Bronchial epithelial cell (primary cell): ENCODE measurements at places on chromosomes 6 and 20. TPM values are rescaled to one million over a fixed set of nuclear protein-coding genes. Genes with fewer than 3 reads are reported as not detected.

Gene IL20RA
- 4.5 and 10.5 TPM in 2 replicates for total RNA-seq

Gene PRSS16
- 4.5 and 15.1 TPM in 2 replicates for total RNA-seq

Gene TINAG
- total RNA-seq: not detected in 2 replicates

Gene MED20
- 37.6 and 40.0 TPM in 2 replicates for total RNA-seq

Gene PI3
- total RNA-seq: 15.5 and 110 TPM in 2 replicates

Gene MATN4
- 0.13 and 0.26 TPM in 2 replicates for total RNA-seq

Gene KCNK17
- not detected in 2 replicates for total RNA-seq

Gene ZSCAN16
- total RNA-seq: 9.5 and 11.1 TPM in 2 replicates

Gene ZNF318
- total RNA-seq: 1.8 and 2.1 TPM in 2 replicates

Gene PROKR2
- total RNA-seq: not detected in 2 replicates

Gene GNMT
- total RNA-seq: 0.26 TPM in 1 of 2 replicates, not detected in the other

Gene TSHZ2
- total RNA-seq: 1.6 and 1.8 TPM in 2 replicates

Gene GGTLC1
- total RNA-seq: not detected in 2 replicates

Gene TLDC2
- 0.13 and 0.26 TPM in 2 replicates for total RNA-seq

Gene JPH2
- under 0.01 TPM in 2 replicates for total RNA-seq

Gene TAF4
- total RNA-seq: 3.2 and 5.2 TPM in 2 replicates

Gene EEF1A2
- total RNA-seq: 1.1 and 1.9 TPM in 2 replicates

Gene TCF15
- total RNA-seq: not detected in 2 replicates

Gene XKR7
- not detected in 2 replicates for total RNA-seq

Gene PEX3
- total RNA-seq: 11.1 and 18.7 TPM in 2 replicates

Gene FRK
- 1.3 and 3.1 TPM in 2 replicates for total RNA-seq

Gene C20orf141
- not detected in 2 replicates for total RNA-seq

Gene NR2E1
- not detected in 2 replicates for total RNA-seq

Gene KIF25
- total RNA-seq: not detected in 2 replicates

Gene DEFB121
- total RNA-seq: not detected in 2 replicates

Gene CPXM1
- total RNA-seq: not detected in 2 replicates

Gene HLA-B
- total RNA-seq: 46.9 and 59.5 TPM in 2 replicates

Gene MYLK2
- not detected in 2 replicates for total RNA-seq

Gene SYNDIG1
- total RNA-seq: not detected in 2 replicates

Gene TMC2
- not detected in 2 replicates for total RNA-seq

Gene CBLN4
- not detected in 2 replicates for total RNA-seq

Gene TRIM10
- total RNA-seq: not detected in 2 replicates

Gene TAAR1
- total RNA-seq: not detected in 2 replicates

Gene KCNS1
- 0.53 and 0.90 TPM in 2 replicates for total RNA-seq
